ENCODE measurements at places on chromosomes 5 and 9.

DNA sequence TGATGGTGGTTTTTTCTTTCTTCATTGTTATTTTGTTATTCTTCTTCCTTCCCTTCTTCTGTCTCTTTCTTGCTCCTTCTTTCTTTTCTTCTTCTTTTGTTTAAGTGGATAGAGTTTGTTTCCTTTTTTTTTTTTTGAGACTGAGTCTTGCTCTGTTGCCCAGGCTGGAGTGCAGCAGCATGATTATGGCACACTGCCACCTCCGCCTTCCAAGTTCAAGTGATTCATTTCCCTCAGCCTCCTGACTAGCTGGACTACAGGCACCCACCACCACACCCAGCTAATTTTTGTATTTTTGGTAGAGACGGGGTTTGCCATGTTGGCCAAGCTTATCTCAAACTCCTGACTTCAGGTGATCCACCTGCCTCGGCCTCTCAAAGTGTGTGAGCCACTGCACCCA lies 40.3 kb downstream of the JAK2 start:
- no peak for DNase-seq

DNA sequence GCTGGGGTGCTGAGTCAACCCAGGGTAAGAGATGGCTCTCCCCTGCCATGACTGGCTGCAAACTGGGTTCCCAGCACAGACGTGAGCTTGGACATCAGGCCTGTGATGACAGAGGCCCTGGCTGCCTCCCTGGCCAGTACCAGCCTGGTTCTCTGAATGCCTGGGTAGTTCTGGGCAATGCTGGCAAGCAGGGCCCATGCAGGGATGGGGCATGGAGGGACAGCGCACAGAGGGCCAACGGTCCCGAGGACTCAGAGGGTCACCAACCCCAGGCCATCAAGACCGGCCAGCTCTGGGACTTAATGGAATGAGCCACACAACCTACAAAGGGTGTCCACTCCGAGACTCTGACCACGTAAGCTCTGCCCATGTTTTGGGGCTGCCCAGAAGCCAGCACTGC lies 241.4 kb downstream of the FSTL4 start:
- no peak for DNase-seq

- no peak for DNase-seq
These were observed 13.6 kb downstream of the UNC5A start for GRCh38 chr5:176823869-176824412.

DNA sequence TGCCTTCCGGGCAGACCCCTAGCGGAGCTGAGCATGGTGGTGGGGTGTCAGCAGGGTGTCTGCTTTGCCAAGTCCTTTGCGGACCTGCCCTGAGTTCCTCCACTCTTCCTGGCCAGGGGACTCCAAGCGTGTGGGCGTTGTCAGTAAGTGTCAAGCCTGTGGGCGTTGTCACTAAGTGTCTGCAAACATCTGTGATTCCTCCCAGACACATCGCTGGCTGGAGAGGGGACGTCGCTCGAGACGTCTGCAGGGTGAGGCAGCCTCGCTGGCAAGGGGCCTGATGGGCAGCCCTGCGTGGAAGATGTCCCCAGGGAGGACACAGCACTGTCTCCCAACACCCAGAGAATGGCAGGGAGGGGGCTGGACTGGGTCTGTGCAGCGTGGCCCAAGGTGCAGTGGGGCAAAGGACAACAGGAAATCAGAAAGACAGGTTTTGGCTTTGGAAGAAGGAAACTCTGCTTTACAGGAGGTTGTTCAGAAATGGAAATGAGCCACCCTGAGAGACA lies 28.8 kb downstream of the ADAMTSL2 start:
- DNase-seq, result no peak

- no peak for DNase-seq
These were observed 25.5 kb downstream of the EGR1 start for GRCh38 chr5:138490648-138491283.

GRCh38 chr5:7261049-7261448 lies 134.9 kb upstream of the ADCY2 start:
- peak; percentile 44 for DNase-seq

DNA sequence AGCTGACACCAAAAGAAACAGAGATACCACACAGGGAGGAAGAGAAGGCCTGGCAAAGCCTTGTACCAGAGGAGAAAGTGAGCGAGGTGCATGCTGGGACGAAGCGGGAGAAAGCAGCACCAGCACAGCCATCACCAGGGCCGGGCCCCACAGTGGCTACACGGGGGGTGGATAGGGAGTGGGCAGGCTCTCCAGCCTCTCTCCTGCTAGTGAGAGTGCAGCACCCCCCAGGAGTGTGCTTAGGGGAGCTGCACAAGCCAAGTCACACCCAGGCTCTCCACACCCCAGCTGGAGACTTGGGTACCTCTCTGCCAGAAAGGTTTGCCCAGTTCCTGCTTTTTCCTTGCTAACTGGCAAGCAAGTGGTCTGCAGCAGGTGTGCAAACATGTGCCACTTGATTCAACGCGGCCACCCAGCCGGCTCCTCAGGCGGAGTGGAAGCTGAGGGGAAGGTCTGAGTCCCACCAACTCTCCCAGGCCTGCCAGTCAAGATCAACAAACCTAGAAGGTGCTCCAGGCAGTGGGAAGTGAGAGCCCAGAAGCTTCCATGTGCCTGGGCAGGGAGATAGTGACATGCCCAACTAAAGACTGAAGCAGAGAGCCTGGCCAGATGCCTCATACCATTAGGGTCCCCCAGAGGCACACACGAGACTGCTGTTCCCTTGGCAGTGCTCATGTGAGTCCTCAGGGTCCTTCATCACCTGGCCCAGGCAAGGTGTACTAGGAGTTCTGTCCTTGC lies 39.9 kb downstream of the BICD2 start:
- DNase-seq, result no peak

GRCh38 chr5:75839547-75839946 lies 122.3 kb upstream of the POC5 start:
- DNase-seq, result no peak

DNA sequence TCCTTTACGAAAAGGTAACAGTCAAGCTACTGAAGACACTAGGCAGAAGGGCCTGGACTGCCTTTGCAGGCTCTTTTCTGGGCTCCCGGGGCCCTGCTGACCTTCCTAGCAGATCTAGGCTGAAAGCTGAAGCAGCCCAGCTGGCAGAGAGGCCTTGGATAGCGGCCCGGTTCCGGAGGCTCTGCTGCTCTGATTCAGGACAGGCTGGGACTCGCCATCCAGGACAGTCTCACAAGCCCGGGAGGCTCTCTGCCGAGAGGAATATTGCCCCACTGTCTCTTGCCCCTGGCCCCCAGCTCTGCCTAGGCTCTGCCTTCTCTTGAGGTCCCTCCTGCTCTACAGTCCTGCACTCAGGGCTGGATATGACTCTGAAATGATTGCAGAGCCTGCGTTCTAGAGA lies 67.8 kb downstream of the PSD2 start:
- DNase-seq, result no peak

DNA sequence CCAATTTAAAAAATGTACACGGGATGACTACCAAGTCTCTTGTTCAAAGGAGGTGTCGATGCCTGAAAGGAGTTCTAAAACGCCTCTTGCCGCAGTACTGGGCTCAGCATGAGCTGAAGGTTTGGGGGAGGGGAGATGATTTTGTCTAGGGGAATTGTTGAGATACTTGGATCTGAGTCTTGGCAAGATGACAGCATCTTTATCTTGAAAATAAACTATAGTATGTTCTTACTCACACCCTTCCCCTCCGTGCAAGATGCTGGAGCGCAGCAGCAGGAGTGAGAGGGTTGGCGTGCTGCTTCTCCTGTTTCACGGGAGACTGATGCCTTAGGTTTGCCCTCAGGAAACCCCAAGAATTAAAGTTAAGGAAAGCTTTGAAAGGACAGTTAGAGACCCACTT lies 47.3 kb downstream of the FAM78A start:
- DNase-seq, result no peak

GRCh38 chr9:133306242-133307204 lies 29.5 kb downstream of the SURF6 start:
- no peak for DNase-seq

DNA sequence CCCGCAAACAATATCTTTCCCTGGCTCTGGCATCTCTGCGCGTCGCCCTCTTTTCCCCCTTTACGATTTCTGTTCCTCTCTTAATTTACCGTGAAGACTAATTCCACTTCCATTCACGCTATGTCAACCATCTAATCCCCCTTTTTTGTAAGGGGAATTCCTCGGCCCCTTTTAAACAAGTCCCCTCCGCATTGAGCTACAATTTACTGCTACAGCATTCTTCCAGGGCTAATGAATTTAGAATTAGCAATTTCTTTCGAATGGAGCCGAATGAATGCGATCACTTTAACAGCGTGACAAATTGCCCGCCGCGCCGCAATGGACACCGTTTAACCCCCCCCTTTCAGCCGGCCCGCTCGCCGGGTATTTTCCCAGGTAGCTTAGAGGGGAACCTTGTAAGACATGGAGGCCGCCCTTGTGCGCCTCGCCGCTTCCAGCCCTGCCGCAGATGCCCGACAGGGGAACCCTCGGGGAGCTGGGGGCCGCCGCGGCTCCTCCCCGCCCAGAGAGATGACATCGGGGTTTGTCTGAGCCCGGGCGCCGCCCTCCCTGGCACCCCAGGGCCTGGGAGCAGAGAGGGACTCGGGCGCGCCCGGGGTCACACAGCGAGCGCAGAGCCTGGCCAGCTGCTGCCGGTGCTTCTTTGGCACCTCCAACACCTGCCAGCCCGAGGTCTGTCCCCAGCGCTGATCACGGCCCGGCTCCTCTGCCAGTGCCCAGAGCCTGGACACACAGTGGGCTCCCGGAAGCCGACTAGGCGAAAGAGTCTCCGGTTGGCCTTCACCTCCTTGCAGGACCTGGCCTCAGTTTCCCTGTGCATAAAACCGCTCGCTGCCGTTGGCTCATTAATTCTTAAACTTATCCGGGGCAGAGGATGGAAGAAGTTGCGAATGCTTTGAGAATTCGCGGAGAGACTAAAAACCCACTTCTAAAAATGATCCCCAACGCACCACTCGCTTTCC lies 1.3 kb downstream of the PRDM12 start:
- DNase-seq, result no peak

DNA sequence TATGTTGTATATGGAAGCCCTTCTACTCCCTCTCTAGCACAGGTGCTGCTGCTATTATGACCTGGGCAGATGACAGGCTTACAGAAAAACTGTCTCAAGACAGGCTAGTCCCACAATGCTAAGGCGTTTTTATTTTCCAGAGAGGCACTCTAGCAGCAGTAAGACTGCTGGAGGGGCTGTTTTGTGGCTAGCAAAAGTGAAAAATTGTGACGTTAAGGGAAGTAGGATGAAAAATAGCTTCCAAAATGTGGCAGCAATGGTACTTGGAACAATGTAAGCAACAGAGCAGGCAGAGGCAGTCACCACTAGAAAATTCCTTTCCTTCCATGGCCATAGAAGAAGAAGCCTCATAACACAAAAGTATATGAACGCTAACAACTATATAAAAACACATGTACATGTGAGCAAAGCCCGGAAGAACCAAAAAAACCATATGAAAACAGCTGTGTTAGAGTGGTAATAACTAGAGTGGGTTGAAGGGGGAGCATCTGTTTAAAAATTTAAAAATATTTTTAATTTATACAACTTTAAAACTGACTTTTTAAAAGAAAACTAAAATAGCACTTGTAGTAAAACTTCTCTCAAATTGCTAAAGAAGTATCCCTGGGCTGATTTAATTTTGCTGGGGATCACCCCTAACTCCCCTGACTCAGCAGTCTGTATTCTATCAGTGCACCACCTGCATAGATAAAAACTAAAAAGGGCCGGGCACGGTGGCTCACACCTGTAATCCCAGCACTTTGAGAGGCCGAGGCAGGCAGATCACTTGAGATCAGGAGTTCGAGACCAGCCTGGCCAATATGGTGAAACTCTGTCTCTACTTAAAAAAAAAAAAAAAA lies 30.6 kb downstream of the CLINT1 start:
- DNase-seq, result no peak

- DNase-seq, result peak; percentile 71
These were observed 70.5 kb downstream of the PIK3R1 start for GRCh38 chr5:68285851-68286611.

DNA sequence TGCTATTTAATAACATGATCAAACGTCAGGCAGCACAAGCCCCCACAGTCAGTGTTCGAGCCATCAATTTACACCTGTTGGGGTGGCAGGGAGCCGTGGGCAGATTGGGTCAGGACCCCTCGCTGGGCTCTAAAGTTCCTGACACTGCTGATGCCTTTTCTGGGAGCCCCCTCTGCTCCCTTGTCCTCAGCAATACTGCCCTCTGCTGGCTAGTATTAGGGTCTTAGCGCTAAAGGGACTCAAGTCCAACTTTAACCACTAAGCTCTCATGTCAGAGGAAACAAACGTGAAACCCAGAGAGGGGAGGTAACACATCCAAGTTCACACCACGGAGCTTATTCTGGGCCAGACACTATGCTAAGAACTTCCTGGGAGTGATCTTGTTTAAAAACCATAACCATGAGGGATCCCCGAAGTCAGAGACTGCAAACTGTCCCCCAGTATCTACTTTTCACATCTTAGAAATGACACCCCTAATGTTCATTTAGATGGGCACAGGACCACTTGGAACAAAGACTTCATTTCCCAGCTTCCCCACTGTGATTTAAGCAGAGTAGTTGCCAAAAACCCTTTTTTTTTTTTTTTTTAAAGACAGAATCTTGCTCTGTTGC lies 20.4 kb downstream of the ANKS6 start:
- peak; percentile 52 for DNase-seq

DNA sequence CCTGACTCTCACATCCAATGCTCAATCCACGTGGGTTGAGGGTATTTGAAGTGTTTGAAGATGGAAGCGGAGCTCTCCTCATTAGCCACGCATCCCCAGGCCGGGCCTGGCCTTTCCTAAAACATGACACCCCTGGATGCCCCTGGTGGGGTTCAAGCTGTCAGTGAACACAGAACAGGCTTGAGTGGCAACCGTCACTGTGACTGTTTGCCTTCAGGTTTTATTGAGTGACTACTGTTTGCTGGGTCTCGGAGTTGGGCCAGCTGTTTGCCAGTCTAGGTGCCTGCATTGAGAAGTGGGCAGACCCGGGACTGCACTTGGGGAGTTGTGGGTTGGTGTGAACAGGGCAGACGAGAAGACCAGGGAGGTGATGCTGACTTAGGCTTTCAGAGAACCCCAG lies 7.8 kb upstream of the OLFM1 start:
- no peak for DNase-seq

DNA sequence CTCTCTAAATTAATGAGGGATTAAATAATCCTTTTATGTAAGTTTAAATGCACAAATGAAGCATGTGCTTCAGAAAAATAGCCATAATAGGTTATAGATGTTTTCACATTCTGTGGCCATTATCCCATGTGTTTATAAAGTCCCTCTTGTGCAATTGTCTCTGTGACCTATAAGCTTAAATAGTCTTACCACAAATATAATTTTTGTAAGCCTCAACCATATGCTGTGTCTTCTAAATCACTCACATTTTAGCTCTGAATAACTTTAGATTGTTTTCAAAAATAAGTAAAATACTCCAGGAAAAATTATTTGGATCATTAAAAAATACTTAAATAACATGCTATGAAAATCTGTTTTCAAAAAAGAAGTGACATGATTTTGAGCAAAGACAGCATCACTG lies 1894.7 kb downstream of the MAT2B start:
- no peak for DNase-seq

- DNase-seq, result no peak
These were observed 457.5 kb downstream of the TMEM232 start for GRCh38 chr5:110268985-110269384.
